RPMI8226 (cell line): ENCODE measurements at places on chromosomes 1 and 21.

- DNase-seq, result no peak
These were observed 11.8 kb downstream of the TSSK3 start for GRCh38 chr1:32373996-32374592.

DNA sequence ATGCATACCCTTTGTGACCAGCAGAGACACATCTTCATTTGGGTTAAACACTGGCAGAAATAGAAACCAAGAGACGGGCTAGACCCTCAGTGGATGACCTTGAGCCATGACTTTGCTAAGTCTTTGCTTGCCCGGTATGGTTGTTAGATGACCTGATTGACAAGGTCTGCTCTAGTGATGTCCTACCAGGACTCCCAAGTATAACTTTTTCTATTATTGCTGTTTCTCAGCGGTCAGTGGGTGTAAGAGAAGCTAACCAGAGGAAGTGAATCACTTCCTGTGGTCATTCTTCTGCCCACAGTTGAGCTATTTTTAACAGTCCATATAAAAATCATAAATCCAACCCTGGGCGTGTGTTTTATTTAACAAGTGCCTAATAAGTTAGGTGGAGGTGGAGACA lies 126.2 kb upstream of the ETS2 start:
- DNase-seq, result no peak

GRCh38 chr1:153248176-153248879 lies 11.2 kb upstream of the LORICRIN start:
- DNase-seq, result no peak

- no peak for DNase-seq
These were observed 35.4 kb downstream of the DISP3 start for GRCh38 chr1:11514366-11514765.

DNA sequence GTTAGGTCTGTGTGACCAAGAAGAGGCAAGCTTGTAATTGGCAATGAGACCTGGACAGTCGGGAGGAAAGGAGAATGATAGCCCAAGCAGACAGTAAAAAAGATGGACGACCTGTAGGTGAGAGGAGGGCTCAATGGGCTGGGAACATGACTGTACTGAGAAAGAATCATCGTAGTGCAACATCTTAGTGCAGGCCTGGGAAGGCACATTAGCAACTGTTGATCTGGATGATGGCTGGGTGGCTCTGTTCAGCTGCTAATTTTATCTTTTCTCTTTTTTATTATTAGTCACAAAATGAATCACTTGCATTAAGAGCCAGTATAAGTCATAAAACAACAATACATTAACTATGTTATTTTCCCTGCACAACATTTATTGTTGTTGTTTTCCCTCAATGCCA lies 32.9 kb downstream of the IFI44 start:
- no peak for DNase-seq

DNA sequence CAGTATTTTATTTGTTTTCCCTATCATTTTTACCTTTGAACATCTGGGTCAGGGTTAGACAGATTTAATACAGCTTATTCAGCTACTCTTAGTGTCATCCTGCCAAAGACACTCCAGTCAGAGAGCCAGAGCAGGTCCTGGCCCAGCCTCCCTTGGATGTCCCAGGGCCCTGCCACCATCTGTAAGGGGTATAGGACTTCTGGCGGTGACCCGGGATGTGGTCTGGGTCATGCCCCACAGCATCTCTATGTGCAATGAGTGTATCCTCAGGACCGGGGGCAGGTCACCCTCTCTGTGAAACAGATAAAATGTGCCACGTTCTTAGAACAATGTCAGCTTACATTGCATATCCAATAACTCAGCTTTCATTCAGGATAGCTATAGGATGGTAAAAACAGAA lies 37.8 kb upstream of the PRSS38 start:
- no peak for DNase-seq

DNA sequence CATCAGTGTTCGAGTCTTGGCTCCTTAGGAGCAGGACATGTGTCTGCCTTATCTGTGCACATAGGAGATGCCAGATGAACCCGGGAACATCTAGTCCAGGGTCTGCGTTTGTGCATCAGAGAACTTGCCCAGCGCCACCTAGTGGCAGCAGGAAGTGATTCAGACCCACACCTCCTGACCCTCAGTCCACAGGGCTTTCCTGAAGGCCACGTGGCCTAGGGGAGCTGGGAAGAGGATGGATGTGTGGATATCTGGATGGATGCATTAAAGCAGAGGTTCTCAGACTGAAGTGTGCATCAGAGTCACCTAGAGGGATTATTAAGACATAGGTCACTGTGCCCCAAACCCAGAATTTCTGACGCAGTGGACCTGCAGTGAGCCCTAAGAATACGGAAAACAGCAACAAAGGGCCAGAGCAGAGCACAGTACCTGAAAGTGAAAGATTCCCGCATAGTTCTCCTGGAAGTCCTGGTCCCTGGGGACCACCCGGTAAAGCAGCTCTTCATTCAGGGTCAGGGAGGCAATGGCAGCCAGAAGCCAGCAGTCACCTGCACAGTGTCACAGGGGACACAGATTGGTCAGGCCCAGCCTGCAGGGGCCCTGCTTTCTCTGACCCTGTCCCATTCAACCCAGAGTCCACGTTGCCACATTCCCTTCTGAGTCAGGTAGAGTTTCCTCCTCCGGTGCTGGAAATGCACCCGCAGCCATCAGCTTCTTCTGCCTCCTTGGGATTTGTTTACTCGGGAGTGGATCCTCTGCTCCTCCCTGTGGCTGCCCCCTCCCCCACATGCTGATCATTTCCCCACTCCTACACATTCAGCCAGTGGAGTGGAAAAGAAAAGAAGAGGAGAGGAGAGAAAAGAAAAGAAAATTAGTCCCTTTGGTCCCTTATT lies 37.0 kb downstream of the CAPN8 start:
- peak; percentile 56 for DNase-seq

DNA sequence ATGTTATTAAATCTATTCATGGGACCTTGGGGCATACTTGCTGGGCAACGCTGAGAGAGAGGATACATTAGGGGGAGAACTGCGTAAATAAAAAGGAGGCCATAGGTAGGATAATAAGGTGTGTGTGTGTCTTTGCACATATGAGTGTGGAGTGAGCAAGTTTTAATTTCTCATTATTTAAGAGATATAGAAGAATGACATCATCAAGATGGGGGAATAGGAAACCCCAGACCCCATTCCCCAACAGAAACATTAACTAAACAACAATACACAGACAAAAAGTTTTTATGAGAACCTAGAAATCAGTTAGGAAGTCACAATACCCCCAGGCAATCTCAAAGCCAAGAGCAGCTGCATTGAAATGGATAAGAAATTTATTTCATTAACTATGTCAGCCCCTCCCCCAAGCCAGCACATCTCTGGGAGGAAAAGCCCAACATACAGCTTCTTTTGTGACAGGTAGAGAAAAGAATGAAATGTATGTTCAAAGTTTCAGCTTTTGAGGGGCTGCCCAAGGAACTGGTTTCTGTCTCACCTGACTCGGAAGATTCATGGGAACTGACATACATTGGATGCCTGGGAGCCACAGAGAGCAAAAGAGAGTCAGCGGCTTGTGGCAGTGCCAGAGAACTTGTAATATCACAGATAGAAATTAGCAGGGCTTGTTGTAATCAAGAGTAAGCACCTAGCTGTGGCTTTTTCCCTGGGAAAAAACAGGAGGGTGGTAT lies 234.3 kb upstream of the NFIA start:
- no peak for DNase-seq

DNA sequence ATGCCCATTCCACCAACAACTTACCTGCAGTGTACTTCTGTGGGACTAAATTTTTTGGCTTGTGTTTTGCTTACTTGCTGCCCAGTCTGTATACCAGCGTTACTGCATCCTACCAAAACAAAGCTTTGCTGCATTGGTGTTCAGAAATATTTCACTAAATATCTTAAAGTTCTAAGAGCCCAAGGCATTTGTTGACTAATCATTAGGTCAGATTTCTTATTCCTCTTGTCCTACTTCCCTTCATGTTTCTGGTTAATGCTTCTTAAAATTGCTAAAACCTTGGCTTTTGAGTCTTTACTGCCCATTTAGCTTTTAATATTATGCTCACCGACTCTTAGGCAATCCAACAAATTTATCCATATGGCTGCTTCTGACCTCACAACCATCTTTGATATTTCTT lies 161.8 kb downstream of the DPYD start:
- no peak for DNase-seq

DNA sequence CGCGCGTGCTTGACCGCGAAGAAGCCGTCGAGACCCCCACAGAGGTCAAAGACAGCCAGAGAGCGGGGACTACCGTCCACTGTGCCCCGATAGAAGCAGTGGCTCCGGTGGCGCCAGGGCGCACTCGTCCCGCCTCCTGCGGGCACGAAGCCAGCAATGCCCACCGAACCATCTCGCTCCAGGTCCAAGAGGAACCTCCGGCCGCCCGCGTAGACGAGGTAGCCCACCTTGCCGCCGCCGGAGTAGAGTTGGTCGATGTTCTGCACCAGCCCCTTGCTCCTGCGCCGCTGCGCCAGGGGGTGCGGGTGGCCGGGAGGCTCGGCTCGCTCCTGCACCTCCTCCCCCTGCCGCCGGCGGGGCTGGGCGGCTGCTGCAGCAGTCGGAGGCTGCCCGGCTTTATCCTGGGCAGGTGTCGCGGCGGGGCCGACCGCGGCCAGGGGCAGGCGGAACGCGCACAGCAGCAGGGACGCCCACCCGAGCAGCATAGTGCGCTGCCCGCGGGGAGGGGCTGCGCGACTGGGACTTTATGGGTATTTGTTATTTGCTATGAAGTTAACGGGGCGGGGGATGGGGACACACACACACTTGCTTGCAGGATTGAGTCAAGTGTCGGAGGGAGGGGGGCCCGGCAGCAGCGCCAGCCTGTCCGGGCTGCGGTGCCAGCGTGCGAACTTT lies 844 bp downstream of the ADAMTS5 start:
- DNase-seq, result no peak

- no peak for DNase-seq
These were observed 170.7 kb downstream of the IER5 start for GRCh38 chr1:181259026-181259745.

DNA sequence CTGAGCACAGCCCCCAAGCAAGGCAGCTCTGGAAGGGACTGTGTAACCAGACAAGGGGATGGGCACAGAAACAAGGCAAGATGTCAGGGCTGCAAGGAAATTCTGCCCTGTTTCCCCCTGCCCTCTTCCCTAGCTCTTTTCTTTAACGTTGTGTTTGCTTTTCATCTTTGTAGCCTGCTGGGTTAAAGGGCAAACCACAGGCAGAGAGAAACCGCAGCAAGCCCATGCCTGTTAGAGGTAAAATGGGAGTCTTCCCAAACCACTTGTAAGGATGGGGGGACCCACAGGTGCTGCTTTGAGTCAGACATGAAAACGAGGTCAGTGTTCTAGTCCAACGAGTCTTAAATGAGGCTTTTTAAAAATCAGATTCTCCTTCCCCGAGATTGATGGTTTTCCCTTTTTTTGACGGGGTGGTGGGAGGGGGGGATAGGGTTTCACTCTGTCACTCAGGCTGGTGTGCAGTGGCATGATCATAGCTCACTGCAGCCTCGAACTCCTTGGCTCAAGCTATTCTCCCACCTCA lies 13.3 kb downstream of the TGFBR3 start:
- DNase-seq, result peak; percentile 47
